ENCODE measurements at places on chromosomes 16 and 17.

DNA sequence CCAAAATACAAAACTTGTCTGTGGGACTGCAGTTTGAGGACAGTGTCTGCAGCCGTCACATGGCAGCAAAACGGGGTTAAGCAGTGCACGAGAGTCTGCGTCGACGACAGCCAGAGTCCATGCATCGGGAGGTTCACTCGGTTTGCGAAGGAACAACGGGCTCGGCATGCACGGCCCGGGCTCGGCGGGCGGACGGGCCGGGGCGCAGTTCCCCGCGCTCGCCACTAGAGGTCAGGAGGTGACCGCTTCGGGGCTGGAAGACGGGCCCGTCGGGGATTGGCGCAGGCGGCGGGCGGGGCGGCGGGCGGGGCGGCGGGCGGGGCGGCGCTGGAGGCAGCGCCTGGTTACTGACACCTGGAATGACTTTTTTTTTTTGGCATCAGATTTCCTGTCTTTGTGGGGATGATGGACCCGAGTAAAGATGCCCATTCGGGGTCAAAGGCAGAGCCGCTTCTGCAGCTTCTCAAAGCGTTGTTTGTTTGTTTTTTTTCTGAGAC, 6.5 kb downstream of the SCGB1C2 start:
- DNase-seq, result peak; percentile 60

DNA sequence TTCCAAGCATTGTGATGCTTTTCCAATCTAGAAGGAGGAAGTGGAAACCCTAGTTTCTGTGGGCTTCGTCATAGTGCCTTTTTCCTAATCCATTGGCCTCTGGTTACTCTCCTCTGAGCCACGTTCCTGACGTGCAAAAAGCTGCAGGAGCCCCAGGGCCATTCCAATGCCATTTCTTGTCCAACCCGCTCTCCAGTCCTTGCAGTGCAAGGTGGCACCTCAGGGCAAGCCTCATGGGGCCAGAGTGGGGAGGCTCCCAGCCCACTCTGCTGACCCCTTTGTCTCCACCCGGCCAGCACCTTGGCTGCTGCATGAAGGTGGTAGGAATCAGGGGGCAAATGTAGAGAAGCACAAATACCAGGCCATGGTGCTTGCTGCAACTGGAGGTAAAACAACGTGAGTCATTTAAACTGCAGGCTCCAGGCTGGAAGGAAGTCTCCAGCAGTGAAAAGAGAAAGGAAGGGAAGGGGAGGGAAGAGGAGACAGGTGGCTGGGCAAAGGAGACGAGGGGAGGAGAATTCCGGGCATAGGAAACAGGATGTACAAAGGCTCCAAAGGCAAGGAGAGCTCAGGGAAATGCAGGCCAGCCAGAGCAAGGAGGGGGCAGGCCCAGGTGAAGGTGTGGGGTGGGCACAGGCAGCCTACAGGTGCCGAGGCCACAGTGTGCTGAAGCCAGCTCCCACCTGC, 168.2 kb upstream of the TNRC6C start:
- no peak for DNase-seq

DNA sequence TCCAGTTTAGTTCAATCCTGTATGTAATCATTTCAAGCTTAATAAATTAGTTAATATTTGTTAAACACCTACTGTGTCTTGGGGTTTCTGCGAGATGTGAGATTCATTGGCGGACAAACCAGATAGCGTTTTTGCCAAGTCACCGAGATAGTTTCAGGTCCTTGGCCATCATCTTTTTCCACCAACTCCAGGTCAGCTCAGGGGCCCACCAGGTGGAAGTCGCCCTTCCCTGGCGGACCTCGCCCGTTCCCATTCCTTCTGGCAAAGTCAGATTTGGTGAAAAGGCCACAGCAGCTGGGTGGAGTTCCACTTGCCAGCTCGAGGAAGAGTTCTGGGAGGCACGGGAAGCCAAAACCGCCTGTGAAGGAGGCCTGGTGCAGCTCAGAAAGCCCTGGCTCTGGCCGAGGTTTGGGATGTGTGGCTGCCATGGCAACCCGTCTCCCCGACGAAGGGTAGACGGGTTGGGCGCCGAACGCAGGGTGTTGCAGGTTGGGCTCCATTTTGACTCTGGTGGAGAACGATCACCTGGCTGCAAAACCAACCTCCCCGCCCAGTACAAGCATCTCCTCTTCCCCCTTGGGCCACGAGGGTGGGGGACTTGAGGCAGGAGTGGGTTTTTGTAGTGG, 39.5 kb downstream of the CMIP start:
- DNase-seq, result no peak

GRCh38 chr17:83200231-83200699, 120.9 kb downstream of the METRNL start:
- DNase-seq, result peak; percentile 87

- no peak for DNase-seq
Measured at GRCh38 chr16:53629607-53630312, 73.9 kb downstream of the RPGRIP1L start.

DNA sequence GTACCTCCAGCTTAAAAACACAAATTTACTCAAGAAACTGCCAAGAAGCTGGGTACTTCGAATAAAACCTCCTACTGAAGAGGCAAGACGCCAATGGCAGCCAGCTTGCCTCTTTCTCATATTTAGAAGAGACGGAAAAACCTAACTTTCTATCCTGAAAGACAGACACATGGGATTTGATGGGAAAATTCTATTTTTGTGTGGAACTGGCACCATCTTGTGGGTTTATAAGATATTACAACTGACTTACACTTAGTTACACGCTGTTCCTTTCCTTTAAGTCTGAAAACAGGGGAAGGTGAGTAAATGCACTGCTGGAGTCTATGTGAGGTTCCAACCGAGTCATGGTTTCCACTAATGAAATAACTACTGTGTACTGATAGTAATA, 10.3 kb downstream of the ZNF18 start:
- DNase-seq, result peak; percentile 44

GRCh38 chr17:35846055-35846809, 22.5 kb downstream of the HEATR9 start:
- DNase-seq, result no peak

GRCh38 chr17:73068322-73069153, 23.9 kb downstream of the SLC39A11 start:
- DNase-seq, result no peak

- no peak for DNase-seq
Measured at GRCh38 chr17:80964859-80965580, 26.6 kb upstream of the CHMP6 start.

GRCh38 chr17:37082311-37082860, 133.6 kb downstream of the AATF start:
- no peak for DNase-seq

GRCh38 chr16:49277386-49277742, 4.3 kb downstream of the CBLN1 start:
- no peak for DNase-seq

DNA sequence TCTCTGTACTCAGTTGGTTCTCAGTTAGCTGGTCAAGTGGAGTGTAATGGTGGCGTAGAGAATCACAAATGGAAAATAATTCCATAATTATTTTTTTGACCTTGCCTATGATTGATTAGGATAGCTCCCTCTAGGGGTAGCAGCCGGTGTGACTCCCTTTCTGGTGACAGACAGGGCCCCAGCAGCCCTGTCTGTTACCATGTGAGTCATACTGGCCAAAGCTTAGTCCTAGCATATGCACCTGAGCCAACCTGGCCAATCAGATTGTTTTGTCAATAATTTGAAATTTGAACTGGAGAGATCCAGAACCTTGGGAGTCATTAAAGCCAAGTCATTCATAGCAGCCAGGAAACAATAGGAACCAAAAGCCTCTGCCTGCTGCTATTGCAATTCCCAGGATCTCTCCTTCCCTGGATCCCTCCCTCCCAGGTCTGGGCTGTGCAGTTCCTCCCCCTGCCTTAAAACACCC, 5.6 kb downstream of the PNPO start:
- peak; percentile 85 for DNase-seq

- DNase-seq, result no peak
Measured at GRCh38 chr16:74304164-74304834, 7.7 kb downstream of the PSMD7 start.

- no peak for DNase-seq
Measured at GRCh38 chr16:54933281-54934011, 2.8 kb downstream of the IRX5 start.

DNA sequence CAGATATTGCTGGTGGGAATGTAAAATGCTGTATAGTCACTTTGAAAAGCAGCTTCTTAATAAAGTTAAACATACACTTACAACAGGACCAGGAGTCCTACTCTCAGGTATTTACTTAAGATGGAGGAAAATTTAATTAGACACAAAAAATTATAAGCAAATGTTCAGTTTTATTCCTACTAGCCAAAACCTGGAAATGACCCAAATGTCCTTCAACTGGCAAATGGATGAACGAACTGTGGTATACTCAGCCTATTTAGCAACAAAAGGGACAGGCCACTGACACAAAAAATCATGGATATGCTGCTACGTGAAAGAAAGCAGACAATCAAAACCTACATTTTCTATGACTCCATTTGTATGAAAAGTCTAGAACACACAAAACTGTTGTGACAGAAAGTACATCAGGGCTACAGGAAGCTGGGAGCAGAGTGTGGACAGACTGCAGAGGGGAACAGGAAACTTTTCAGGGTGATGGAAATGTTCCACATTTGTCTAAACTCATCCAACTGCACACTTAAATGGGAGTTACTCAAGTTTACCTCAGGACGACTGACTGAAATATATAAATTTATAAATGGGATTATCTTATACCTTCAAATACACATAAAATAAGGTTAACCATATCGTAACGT, 49.3 kb upstream of the MNT start:
- DNase-seq, result no peak

- DNase-seq, result no peak
Measured at GRCh38 chr17:32626379-32626791, 139.6 kb downstream of the CDK5R1 start.

GRCh38 chr17:2082003-2082781, 27.3 kb downstream of the HIC1 start:
- no peak for DNase-seq

GRCh38 chr17:75077072-75077495, 10.7 kb upstream of the SLC16A5 start:
- DNase-seq, result no peak

DNA sequence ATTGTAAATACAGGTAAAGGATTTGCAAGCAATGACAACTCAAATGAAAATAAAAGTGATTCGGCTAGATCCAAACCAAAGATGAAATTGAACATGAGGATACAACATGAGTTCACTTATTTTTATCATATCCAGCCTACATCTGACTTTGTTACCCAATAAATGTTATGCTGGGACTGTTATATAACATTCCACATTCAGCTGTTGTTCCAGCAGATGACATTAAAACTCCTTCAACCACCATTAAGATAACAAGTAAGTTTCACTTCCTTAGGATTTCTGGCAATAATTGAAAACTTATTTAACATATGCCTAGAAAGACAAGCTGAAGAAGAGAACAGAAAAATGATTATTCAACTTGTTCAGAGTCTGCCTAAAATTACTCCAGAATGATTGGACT, 729.4 kb downstream of the CDH11 start:
- no peak for DNase-seq

- no peak for DNase-seq
Measured at GRCh38 chr17:76725580-76726230, 701 bp downstream of the JMJD6 start.

DNA sequence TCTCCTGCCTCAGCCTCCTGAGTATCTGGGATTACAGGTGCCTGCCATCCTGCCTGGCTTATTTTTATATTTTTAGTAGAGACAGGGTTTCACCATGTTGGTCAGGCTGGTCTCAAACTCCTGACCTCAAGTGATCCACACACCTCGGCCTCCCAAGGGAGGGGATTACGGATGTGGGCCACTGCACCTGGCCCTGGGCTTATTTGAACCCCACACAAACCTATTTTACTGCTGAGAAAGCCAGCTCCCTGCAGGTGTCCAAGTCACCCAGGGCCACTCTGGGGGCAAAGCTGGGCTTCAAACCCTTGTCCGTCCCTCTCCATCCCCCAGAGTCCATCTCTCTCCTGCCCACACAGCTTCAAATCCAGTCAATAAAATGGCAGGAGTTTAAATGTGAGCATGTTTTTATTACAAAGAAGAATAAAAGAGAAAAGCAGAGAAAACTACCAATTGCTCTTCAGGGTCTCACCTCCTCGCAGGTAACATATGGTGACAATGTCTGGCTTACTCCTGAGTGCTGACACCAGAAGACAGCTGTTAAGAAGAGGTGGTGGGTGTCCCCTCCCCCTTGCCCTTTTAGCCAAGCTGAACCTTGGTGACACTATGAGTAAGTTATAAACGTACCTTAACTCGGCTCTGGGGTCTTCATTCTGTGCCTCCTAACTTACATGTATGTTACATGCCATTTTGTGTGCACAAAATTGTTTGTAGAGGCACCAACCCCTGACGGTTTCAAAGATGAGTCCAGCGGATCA, 45.4 kb downstream of the LAT start:
- no peak for DNase-seq

- DNase-seq, result no peak
Measured at GRCh38 chr16:72126429-72126765, 32.8 kb downstream of the DHX38 start.

DNA sequence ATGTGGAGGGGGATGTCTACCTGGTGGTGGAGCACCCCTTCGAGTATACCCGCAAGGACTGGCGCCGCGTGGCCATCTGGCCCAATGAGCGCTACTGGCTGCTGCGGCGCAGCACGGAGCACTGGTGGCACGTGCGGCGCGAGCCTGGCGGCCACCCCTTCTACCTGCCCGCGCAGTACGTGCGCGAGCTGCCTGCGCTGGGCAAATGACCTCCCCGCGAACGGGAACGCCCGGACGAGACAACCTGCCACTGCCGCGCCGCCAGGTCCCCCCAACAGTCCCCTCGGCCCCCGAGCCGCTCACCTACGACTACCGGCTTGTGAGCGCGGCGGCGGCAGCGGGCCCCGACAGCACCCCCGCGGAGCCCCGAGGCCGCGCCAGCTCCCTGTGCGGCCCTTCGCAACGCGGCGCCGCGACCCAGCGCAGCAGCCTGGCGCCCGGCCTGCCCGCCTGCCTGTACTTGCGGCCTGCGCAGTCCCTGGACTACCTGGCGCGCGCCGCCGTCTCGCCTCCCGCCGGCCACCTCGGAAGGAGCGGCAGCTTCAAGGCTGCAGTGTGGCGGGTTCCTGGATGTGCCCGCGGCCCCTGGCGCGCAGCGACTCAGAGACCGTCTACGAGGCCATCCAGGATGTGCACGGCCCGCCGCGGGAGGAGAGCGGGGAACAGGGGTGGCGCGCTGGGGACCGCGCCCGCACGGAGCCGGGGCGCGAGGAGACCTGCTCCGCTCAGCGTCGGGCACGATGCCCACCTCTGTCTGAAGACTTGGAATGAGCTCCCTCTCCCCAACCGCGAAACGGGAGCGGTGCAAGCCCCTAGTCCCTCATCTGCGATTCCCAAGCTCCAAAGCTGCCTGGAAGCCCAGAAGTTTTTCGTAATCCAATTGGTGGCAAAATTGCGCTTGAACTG, 48.7 kb upstream of the AMZ2 start:
- DNase-seq, result peak; percentile 13

All from kidney capillary endothelial cell (primary cell).